Skeletal muscle cell (primary cell): ENCODE measurements at places on chromosomes 7 and 10.

DNA sequence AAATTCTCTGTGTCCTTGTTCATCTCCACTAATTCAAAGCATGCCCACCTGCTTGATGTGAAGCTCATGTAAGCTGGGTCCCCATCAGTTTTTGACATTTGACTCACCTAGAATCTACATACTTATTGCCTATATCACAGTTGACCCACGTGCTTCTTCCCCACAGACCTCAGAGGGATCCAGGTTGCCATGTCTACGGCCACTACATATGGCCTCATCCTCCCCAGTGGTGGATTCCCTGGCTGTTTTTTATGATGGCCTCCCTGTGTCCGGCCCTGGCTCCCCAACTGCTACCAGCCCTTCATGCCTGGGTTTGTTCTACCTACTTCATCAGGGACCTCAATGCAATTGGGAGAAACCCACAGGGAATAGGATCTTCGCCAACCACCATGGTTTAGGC lies 187.4 kb upstream of the GDF10 start:
- DNase-seq = no peak

GRCh38 chr7:80558116-80558515 lies 46.3 kb upstream of the GNAT3 start:
- no peak for DNase-seq

DNA sequence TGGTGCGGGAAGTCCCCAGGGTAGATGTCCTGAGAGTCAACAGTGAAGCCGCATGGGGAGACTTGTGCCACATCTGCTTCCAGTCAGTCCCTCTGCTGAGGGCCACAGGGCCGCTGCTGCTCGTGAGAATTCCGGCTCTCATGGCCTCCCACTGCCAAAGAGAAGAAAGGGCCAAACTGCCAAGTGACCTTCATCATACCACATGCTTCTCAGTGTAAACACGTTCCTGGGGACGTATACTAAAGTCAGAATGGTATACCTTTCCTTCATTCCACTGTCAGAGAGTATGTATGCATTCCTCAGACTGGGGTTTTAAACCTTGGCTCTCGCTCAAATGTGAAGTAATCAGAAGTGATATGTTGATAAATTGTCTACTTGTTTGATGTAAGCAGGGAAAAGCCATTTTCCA lies 52.8 kb upstream of the SEC61G start:
- DNase-seq = peak; percentile 76

- DNase-seq = no peak
These were observed 11.8 kb upstream of the TIAL1 start for GRCh38 chr10:119608316-119609155.

DNA sequence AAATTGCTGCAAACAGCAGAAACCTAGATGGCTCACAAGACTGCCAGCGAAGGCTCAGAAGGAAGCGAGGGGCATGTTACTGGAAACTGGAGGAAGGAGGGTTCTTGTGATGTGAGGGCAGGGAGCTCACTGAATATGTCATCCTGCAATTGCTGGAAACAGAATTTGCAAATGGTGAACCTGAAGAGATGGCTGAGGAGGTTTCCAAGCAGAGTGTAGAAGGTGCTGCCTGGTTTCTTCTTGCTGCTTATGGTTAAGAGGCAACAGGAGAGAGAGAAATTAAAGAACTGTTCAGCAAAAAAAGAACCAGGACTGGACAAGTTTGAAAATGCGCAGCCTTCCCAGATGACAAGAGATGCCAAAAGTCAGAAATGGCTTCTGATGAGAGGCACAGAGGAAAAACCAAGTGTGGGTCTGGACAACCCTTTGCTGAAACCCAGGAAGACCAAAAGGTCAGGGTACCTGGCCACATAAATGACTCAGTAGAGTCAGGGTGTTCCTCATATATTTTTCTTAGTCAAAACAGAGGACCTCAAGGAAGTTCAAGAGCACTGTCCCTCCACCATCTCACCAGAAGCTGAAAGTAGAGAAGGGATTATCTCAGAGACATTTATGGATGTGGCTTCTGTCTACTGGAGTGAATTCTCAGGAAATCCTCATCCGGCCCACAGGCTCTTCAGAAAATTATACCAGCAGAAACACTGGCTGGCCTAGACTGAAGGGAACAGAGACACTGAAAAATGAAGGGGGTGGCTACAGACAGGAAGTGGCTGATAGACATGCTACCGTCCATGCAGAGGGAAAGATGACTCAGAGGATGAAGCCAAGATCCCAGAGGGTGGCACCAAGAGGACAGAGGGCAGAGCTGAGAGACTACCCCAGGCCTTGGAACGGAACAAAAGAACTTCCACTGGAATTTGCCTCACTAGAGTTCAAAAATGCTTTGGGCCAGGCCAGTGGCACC lies 10.1 kb downstream of the PAPOLB start:
- no peak for DNase-seq

- no peak for DNase-seq
These were observed 66.3 kb upstream of the HABP2 start for GRCh38 chr10:113486531-113486930.

DNA sequence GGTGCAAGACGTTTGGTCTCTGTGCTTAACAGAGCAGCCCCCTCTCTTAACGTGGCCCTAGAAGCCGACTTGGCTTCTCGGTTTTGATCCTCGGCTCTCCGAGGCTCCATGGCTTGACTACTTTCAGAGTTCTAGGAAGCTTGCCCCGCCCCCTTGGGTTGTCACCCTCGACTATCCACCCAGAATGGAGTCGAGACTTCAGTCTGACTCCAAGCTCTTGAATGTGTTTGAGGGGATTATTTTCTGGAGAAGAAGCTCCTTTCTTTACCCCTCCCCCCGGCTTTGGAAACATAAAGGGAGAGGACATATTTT lies 448 bp downstream of the SEC24C start:
- peak; percentile 8 for DNase-seq

- DNase-seq = no peak
These were observed 581.7 kb downstream of the DNAJB6 start for GRCh38 chr7:157918326-157919080.

- no peak for DNase-seq
These were observed 81.3 kb downstream of the CDK6 start for GRCh38 chr7:92754919-92755581.
